Coronary artery (tissue), 2 donors: ENCODE measurements at places on chromosomes 2 and 18.
A peak's percentile ranks its signal among the peaks of the same experiment; 100 is the strongest.

GRCh38 chr2:236899950-236900640, 185.6 kb upstream of the COPS8 start:
- DNase-seq = no peak

GRCh38 chr2:99858951-99859596, 283.3 kb downstream of the AFF3 start:
- no peak for DNase-seq

DNA sequence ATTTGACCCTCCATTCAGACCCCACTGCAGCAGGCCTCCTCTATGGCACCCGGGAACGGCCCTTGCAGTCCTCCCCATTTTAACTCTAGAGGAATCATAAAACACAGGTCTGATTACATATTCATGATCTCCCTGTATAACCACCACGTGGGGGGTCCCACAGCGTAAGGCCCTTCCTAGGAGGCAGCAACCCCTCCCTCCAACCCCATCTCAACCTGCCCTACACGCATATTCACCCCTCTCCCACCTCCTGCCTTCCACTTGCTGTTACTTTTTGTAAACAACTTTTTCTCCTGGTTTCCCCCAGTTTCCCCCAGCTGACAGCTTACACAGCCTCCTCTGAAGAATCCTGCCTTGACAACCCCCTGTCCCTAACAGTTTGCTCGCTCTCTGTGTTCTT, 85.1 kb upstream of the FOXI3 start:
- no peak for DNase-seq

DNA sequence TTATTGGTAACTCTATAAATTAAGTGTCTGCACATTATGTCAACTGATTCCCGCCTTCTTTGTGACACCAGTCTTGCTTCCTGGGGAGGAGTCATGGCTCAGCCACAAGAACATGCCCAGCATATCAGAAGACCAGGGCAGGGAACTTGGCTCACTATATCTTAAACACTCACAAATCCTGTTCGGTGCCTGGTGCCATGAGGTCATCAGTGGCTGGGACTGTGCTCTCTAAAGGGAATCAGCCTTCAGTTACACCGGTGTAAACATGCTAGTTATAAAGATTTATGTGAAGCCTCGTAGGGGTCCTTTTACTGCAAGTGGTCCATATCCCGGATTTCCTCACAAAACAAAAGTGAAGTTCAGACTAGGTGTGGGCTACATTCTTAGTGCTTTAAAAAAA, 73.1 kb upstream of the ZNF521 start:
- no peak for DNase-seq

DNA sequence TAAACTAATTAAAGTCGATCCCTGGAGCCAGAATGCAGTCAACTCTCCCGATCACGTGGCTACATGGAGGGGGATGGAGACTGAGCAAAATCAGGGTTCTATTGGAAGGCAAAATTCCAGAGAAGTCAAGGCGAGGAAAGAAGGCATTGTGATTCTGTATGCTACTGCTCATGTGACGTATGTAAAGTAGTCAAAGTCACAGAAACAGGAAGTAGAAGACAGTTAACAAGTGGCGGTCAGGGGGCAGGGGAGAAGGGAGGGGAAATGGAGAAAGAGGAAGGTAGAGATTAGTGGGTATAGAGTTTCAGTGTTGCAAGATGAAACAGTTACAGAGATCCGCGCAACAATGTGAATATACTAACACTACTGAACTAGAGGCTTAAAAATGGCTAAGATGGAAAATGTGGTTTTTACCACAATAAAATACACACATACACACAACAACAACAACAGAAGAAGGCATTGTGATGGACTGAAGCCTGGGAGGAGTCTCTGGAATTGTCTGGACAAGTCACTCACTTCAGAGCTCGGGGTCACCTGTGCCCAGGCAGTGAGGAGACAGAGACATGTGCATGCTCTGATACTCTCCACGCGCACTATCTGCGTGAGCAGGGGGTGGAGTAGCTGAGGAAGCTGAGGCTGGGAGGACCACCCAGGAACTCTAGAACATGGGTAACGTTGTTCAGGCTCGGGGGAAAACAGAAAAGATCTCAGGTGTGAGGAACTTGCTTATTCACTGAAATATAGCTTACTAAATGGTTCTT, 89.9 kb upstream of the CDCA7 start:
- no peak for DNase-seq

DNA sequence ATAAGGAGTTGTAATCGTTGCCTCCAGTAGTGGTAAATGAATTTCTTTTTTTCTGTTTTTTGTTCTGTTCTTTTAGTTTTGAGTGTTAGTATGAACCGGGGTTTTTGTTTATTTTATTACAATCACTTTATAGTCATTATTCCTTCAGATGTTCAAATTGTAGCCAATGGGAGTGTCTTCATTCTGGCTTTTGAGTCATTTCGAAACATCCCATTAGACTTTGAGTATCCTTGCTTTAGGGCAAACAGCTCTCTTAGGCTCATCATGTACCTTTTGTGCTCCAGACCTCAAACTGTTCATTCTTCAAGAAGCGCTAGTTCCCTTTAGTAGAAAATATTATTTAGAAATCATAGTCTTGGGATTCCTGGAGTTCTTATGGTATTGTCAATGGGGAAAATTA, 54.2 kb upstream of the PAX3 start:
- DNase-seq = no peak

GRCh38 chr2:109516445-109517117, 97.2 kb downstream of the SEPTIN10 start:
- DNase-seq = no peak

GRCh38 chr2:96167407-96168013, 22.3 kb upstream of the DUSP2 start:
- DNase-seq = no peak

GRCh38 chr2:135890835-135891234, 14.6 kb upstream of the MCM6 start:
- no peak for DNase-seq

DNA sequence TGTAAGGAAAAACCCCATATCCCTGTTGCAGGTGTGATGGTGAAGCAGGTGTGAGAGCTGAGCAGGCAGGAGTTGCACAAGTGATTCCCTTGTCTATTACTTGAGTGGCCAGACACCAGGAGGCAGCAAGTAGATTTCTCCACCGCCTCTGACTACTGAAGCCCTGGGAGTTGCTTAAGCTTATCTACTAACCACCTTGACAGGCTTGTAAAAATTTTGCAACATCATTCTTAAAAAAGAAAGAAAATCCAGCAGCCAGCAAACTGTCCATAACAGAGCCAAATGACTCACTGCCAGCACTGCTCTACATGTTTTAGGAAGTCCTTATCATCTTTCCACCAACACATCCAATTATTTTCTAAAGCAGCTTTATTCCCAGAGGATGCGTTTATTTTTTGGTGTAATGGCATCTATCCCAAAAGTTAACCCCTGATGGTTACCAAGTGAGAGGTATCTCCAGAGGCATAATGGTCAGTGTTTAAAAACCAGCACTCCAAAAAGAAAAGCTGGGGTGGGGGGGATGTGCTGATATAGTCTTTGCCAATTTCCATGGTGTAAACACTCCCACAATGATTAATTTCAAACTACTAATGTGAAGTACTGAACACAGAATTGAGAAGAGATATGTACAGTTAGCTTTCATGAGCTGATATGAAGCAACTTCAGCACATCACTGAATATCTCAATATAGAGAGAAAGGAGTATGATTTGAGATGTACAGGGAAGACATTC, 16.3 kb upstream of the GPR39 start:
- DNase-seq = no peak

- no peak for DNase-seq
Observed at GRCh38 chr18:11943551-11943950, 35.4 kb upstream of the MPPE1 start.

DNA sequence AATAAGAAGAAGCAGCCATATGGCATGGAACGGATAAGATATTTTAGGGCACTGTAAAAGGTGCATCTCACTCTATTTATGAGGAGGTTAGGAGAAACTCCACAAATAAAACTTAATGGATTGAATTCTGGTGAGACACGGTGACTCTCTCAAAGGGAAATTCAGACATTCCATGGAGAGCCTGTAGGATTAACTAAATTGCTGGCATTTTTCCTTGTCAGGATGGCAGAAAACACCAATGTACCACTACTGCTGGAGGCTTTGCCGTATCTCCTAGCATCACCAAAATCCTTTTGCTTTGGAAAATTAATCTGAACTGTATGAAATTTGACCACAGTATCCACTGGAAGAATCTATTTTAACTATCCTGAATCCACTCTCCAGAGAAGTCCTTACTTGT, 79.3 kb downstream of the RBM43 start:
- DNase-seq = no peak

DNA sequence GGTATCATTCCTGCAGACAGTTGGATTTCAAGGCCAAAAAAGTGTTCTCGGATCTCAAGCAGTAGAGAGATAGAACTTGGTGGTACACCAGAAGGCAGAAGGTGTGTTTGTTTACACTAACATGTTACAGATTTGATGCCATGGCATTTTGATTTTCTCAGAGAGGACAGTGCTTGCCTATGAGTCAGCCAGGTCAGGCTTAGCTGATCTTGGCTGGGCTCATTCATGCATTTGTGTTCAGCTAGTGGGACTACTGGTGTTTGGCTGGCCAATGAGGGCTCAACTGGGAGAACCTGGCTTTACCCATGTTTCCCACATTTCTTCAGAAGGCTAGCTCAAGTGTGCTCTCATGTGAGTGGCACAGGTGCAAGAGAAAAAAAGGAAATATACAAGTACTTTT, 162.0 kb downstream of the C1D start:
- DNase-seq = no peak

DNA sequence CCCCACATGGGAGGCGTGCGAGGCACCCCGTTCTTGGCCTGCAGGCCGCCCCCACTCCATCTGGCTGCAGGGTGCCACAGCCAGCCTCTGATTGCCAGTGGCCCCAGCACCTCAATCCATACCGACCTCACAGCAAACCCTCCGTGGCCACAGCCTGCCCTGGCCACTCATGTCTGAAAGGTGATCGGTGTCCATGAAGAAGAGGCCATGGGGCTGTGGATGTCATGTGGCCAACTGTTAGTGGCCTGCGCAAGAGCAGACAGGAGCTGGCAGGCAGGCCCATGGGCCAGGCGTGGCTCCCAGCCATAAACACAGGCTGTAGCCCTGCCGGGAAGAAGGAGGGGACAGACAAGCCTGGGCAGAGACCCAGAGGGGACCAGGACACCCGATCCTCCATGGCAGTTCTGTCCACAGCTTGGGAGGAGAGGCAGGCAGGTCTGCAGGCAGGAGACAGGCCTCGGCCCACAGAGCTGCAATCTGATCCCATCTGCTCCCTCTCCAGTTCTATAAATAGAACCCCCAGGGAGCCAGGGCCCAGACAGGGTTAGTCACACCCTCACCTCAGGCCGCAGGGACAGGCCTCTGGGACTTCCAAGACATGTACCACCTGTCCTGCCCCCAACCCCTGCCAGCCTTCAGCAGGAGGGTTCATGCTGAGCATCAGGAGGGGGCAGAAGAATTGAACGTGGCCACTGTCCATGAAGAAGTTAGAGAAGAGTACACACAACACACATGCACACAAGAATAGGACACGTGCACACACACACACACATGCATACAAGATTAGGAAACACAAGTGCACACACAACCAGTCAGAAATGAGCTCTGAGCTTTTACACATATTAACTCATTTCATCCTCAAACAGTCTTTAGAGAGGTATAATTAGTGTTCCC, 16.9 kb downstream of the STEAP3 start:
- peak; percentile 78 for DNase-seq

DNA sequence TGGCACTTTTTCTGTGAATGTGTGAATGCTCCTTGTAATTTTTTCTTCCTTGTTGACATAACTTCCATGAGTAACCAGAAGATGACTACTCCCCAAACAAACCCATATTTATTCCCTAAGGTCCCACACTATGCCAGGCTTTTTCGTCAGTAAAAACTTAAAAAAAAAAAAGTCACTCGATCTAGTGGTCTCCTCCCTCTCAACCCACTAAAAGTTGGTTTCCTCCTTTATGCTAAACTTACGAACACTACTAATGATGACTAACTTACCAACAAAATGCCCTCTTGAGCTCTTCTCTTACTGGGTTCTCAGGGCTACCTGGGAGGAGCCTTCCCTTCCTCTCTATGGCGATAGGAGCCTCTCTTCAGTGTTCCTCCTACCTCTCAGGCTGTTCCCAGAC, 18.2 kb downstream of the ACVR1 start:
- DNase-seq = no peak

GRCh38 chr2:72141881-72142451, 5.7 kb downstream of the CYP26B1 start:
- DNase-seq = peak; percentile 72
